ENCODE measurements at places on chromosomes 6 and 20.
A peak's percentile ranks its signal among the peaks of the same experiment; 100 is the strongest.

DNA sequence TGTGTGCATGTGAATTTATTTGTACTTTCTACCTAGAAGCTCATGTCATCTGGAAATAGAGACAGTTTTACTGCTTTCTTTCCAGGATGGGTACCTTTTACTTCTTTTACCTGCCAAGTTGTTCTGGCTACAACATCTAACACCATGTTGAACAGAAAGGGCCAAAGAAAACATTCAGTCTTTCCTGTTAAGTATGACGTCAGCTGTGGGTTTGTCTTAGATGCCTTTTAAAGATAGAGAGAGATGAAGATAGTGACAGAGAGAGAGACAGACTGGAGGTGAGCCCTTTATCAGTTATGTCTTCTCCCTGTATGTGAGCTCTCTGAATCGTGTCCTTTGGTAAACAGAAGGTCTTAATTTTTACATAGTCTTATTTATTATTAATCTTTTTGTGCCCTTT lies 3.4 kb upstream of the DACT2 start:
- DNase-seq: peak; percentile 42

DNA sequence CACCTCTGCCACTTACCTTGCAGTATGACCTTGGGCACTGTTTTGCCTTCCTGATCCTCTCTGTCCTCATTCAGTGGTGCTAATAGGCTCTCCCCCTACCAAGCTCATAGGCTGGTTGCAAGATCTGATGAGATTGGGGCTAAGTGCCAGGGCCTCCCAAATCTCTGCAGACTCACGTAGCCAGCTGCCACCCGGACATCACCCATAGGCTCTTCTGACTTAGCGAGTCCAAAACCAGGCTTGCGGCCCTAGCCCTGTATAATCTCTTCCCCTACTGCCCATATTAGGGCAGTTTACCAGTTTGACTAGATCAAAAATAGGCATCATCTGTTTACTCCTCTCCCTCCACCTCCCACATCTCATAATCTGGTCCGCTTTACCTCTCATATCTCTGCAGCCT lies 54.2 kb upstream of the VSTM2L start:
- DNase-seq: no peak

DNA sequence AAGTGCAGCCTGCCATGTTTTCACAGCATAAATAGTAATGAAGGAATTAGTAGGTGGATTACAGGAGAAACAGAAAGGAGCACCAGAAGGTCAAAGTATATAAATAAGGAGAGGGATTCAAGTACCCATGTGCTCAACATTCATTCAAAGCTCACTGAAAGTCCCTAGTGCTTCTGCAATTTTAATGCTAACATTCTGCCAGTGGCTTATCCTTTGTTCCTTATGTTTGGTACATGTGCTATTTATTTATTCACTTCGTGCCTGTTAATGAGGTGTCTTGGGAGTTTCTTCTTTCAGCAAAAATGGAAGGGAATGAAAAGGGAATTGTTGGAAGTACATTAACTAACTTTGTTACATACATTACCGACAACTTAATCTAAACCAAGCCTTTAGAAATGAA lies 105.7 kb downstream of the CRYBG1 start:
- DNase-seq: no peak

DNA sequence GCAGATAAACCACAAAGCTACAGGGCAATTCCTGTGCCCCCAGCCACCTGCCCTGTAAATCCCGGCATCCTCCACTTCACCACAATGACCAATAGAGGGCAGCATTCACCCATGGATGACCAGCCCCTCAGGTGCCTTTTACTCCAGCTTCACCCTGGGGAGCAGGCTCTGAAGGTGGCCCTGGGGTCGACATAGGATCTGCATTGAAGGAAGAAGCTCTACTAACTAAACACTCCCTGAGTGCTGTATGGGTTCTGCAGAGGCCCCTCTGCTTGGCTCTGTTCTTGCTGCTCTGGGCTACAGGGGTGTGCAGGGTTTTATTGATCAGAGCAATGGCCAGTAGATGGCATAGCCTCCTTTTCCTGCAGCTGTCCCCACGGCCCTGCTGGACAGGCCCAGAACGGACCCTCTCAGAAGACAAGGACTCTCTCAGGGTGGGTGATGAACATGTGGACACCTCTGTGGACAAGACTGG lies 20.3 kb downstream of the CST4 start:
- DNase-seq: peak; percentile 77

- DNase-seq: no peak
Measured at GRCh38 chr6:159976686-159977254, 7.9 kb downstream of the IGF2R start.

DNA sequence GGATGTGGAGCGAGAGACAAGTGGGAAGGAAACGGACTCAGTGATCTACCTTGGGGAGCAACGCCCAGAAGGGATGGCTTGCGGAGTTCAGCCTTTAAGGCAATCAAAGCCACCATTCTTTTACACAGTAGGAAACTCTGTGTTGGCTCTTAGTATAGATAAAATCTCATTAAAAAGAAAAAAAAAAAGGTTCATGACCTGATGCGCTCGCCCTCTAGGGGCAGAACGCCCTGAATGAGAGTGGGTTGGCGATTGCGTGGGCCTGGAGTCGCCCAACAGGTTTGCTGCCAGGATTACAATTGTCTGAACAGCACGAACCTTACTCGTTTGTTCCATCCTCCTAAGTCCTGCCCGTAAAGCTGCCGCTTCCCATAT lies 1.2 kb downstream of the TPD52L1 start:
- DNase-seq: no peak

DNA sequence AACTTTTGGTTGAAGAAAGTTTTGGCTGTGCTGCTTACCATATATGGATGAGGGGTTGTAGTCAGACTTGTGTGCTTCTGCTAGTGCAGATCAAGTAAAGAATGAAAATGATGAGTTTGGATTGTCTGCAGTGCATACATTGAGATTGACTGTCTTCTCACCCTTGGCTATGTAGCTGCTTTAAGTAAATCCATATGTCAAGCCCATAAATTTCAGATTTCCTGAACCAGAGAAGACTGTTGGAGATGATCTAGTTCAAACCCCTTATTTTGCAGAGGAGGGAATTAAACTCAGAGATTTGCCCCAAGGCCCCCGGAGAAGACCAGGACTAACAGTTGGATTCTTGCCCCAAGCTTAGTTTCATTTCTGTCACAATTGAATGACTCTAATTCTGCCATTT lies 67.2 kb downstream of the PKIB start:
- no peak for DNase-seq

- DNase-seq: no peak
Measured at GRCh38 chr6:38016824-38017223, 197.3 kb downstream of the ZFAND3 start.

DNA sequence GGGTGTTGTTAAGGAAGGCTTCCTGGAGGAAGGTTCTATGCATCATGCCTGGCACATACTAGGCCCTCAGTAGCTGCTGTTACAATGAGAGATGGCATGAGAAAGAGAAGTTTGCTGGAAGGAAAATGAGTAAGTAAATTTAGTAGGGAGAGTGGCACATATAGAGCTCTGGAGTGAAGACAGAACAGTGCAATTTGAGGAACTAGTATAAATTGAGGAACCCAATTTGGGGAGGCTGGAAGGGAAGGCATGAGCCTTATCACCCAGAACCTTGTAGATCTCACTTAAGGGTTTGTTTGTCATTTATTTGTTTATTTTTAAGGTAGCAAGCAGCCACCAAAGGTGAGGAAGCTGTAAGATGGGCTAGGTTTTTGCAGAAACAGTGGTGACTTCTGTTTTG lies 87.1 kb upstream of the SCGN start:
- DNase-seq: no peak

DNA sequence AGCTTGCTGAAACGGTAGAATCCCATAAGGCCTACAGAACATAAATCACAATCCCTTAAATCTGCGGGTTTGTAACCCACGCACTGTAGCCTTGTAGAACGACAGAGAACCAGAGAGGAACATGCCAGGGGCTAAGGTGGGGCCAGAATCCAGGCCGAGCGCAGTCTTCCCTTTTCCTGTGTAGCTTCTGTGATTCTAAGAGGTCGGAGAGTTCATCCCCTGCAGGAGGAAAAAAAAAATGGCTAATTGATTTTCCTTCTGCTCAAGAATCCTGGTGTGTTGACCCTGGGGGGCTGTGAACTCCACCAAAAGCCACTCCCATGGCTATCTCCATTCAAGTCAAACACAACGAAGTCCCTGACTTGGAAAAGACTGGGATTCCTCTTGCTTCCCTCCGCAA lies 96.3 kb downstream of the SPTLC3 start:
- DNase-seq: no peak

DNA sequence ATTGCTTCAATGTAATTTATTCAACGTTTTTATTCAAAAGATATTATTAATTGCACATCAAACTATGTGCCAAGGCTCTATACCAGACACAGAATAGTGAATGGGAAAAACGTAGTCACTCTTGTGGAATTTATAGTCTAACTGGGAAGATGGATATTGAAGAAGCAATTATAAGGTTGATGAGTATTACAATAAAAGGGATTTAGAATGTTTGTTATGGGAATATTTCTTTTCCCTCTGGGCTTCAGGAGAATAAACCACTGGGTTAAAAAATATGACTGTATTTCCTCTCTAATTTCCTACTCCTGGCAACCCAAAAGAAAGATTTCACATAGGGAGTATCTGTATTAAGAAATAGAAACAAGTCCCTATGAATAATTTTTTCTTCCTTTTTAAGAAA lies 25.1 kb upstream of the UTRN start:
- DNase-seq: no peak

DNA sequence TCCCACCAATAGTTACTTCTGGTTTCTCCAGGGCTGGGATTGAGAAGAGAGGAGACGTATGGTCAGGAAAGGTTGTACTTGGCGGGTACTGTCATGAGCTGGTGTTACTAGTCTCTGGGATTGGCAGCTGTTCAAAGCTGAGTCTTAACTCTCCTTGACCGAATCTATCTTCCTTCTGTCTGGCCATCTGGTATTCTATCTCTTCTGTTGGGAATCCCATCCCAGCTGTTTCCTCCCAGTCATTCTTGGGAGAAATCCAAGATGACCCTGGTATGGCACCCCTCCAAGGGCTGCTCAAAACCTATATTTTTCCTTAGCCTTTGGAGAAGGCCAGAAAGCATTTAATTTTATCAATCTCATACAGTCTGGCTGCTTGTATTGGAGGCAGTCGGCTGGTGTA lies 287.0 kb upstream of the CHD6 start:
- no peak for DNase-seq

DNA sequence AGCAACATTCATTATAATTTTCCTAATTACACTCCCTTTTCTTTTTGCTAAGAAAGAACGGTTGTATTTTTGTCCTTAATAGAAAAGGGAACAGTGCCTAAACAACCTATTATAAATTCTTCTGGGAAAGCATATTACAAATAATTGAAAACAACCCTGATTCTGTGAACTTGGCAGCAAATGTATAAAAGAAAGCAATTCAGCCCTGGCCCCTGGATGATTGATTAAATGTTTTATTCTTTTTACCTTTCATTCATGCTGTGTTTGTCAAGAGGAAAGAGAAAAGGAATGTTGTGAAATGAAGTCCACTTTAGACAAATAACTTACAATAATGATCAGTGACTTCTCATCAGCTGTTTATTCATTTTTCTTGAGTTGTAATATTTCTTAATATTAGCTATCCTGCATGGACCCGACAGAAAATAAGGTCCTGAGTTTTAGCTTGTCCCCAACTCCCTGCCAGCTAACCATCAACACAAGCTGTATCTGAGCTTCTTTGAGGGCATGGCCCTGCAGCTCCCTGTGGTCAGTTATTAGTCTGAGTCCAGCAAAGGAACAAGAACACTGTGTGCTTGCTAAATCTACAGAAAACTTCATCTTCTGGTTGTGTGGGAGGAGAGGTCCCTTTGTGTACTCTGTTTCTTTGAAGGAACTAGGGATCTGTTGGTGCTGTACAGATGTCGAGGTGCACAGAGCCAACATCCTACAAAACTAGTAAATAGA lies 248.2 kb downstream of the LAMA2 start:
- DNase-seq: peak; percentile 86

DNA sequence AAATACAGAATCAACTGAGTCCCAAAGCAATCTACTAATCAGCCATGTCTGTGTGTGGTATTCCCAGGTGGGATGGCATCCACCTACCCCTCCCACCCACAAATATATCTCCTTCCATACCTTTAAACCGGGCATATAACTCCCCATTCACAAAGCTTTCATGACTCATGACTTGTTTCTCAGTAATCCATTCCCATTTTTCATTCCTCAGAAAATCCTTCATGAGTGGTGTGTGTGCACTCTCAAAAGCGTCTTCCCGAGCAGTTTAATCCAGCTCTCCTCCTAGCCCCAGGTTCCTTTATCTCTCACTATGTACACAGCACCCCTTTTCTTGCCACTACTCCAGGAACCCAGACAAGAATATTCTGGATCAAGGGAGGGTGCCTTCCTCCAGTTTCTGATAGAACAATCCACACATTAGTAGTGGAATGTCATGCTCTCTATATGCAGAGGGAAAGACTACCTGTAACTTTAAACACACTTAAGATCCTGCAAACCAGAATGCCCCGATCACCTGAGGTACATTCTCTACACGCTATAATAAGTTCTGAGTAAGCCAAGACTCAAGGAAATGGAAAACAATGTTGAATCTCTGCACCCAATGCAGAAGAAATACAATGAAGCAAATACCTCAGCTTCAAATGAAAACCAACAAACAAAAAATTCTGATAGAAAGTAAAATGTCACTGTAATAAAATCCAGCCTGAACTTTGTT lies 55.7 kb upstream of the IPCEF1 start:
- DNase-seq: no peak

GRCh38 chr20:845226-845868 lies 11.8 kb downstream of the FAM110A start:
- DNase-seq: no peak

GRCh38 chr6:14584450-14584849 lies 466.9 kb downstream of the CD83 start:
- peak; percentile 39 for DNase-seq

DNA sequence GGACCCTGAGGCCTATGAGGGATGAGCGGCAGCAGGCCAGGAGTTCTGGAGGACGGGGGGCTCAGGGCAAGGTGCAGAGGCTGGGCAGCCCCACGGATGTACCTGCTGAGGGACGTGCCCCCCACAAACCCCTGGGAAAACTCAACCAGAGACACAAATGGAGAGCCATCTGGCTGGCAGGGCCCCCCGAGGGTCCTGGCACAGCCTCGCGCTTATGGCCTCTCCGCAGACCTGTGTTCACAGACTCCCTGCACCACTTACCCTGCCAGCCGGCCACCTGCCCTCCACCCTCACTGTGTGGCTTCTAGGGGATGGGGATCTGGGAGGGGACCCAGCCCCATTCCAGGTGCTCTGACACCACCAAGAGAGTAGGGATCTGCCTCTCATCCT lies 3.4 kb upstream of the ZBTB46 start:
- no peak for DNase-seq

GRCh38 chr20:47740862-47741184 lies 44.5 kb downstream of the SULF2 start:
- DNase-seq: no peak

DNA sequence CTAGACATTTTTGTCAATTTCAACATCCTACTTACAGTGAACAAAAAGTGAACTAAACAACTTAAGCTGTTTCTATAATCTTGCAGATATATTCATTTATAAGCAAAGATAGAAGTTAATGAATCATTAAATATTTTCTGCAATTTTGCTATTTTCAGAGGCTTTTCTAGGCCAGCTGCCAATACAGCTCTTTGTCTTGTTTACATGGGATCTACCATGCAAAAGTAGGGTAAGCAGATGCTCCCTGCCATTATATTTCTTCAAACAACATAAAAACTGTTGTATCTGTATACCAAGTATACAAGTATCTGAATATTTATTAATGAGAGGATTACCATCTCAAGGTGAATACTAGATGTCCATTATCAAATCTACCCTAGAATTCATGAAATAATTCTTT lies 15.4 kb downstream of the PNISR start:
- no peak for DNase-seq

- no peak for DNase-seq
Measured at GRCh38 chr6:6287415-6287814, 33.0 kb downstream of the F13A1 start.
